ENCODE measurements at places on chromosomes 1 and 21.

DNA sequence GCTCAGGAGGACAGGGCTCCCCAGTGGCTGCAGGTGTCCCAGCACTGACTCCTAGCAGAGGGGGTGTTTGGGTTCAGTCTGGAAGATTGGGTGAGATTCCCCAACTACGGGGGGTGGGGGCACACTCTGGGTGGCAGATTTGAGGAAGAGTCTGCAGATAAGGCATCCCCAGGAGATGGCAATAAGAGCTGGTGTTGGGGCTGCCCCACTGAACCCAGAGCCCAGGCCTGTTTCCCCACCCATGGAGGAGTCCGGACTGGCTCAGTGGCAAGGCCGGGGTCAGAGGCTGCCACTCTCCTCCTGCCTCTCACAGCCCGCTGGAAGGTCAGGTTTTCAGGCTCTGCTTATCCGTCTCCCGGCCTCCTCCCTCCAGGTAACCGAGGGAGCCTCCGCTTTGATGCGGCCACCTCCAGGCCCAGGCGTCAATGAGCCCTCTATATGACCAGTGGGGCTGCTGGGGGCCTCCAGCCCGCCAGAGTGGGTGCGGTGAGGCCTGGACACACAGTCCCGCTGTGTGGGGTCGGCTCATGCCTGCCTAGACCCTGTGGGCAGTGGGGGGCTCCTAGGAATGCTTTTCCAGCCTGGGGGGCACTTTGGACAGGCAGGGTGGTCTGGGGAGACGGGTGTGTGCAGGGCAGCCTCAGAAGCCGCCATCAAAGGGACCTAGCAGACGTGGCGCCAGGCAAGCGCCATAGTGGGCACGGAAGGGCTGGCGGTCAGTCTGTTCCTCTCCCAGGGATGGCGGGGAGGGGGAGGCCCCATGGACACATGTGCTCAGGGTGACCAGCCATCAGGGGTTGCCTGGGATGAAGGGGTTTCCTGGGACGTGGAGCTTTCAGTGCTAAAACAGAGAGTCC, 28.9 kb upstream of the RUNX3 start:
- no peak for DNase-seq

GRCh38 chr1:118948846-118949245, 39.3 kb downstream of the TBX15 start:
- no peak for DNase-seq

DNA sequence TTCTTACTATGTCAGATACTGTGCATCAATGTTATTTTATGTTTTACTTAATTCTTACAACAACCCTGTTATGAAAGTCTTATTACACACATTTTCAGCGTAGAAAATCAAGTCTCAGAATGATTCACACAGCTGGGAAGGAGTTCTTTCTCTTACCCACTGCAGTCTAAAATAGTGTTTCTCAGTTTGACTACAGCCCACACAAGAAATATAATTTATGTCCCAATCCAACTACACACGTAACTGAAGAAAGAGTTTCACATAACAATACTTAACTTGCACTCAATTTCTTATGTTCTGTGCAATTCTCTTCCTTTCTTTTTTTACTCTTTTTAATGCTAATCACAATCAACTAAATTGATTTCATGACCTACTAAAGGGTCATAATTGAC, 252.8 kb upstream of the ADGRL2 start:
- DNase-seq: no peak

DNA sequence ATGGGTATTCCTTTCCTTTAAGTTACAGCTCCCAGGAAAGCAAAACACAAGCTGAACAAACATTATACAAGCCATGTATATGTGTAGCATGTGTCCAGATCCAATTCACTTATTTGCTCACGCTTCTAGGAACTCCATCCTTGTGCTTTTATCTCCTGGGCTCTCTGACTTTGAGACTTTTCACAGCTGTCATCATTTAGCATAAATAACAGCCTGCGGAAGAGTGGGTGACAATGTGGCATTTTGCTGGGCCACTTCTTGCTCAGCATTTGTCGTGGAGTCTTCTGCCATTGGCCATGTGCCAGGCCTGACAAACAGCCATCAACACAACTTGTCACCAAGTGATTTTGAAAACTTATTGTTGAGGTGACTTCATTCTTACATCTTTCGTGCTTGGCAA, 164.3 kb downstream of the KIF26B start:
- DNase-seq: no peak

DNA sequence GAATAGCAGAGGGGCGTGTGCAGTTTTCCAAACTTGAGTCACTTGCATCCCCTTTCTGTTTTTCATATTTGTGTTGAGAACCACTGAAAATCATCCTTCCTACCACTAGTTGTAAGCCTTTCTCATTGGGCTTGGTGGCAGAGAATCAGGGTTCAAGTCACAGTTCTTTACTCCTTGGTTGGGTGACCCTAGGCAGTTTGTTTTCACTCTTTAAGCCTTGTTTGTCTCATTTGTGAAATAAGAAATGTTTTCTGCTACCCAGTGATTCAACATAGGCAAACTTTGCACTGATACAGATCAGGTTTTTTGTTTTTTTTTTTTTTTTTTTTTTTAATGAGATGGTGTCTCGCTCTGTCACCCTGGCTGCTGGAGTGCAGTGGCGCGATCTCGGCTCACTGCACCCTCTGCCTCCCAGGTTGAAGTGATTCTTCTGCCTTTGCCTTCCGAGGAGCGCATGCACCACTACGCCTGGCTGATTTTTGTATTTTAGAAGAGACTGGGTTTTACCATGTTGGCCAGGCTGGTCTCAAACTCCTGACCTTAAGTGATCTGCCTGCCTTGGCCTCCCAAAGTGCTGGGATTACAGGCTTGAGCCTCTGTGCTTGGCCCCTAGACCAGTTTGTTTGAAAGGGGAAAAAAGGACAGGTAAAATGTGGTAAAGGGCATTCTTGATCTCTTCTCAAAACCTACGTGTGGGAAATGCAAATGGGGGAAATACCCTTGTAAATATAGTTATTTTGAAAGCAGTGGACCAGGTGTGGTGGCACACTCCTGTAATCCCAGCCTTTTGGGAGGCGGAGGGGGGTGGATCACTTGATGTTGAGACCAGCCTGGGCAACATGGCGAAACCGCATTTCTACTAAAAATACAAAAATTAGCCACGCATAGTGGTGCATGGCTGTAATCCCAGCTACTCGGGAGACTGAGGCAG, 3.2 kb downstream of the CLIC4 start:
- no peak for DNase-seq

GRCh38 chr1:170511038-170511437, 20.9 kb upstream of the GORAB start:
- DNase-seq: no peak

DNA sequence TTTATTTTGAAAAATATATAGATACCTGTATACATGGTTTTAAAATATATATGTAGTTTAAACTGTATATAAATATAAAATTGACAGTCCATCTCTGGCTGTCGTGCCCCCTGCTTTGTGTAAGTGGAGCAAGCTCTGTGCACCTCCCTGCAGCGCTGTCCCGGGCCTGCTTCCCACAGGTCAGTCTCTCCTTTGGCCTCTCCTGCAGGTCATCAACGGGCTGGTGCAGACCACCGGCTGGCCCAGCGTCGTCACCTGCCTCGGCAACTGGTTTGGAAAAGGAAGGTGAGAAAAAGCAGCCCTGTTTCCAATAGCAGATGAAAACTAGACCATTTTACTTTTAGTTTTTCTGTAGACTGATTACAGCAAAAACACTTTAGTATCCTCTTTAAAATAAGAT, 28.5 kb downstream of the SLC37A1 start:
- no peak for DNase-seq

GRCh38 chr1:24122776-24123175, 10.8 kb upstream of the MYOM3 start:
- DNase-seq: no peak

GRCh38 chr21:14119038-14119437, 91.7 kb downstream of the LIPI start:
- no peak for DNase-seq

DNA sequence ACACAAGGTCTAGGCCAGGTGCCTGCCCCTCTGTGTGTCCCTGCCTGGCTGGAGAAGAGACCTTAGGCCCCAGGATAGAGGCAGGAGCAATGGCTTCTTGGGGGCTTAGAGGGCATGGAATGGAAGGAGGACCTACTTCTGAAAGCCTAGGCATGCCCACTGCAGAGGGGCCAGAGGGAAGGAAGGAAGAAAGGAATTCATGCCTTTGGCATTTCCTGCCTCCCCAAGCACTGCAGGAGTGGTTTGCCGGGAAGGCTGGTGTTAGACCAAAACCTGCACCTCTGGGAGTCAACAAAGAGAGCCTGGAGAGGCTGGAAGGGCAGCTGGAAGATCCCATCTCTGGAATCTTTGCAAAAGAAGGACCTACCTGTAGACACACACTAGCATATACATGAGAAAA, 50.7 kb upstream of the KCNE2 start:
- no peak for DNase-seq

DNA sequence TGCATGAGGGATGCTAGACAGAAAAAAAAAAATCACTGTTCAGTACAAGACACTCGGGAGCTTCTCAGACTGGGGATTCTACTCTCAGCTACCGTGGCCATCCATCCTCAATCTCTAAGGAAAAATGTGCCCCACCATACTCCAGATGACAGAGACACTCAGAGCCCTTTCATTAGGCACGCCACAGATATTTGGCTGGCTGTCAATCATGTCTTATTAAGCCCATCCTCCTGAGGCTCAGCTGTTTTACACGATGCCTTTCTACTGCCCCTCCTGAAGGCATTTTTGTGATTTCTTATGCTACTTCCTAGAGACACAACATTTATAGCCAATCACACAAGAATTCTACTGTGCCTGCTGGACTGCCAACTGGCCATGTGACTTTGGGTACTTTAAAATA, 92.9 kb downstream of the KIF14 start:
- no peak for DNase-seq

- no peak for DNase-seq
Measured at GRCh38 chr1:48969971-48970370, 193.3 kb upstream of the BEND5 start.

DNA sequence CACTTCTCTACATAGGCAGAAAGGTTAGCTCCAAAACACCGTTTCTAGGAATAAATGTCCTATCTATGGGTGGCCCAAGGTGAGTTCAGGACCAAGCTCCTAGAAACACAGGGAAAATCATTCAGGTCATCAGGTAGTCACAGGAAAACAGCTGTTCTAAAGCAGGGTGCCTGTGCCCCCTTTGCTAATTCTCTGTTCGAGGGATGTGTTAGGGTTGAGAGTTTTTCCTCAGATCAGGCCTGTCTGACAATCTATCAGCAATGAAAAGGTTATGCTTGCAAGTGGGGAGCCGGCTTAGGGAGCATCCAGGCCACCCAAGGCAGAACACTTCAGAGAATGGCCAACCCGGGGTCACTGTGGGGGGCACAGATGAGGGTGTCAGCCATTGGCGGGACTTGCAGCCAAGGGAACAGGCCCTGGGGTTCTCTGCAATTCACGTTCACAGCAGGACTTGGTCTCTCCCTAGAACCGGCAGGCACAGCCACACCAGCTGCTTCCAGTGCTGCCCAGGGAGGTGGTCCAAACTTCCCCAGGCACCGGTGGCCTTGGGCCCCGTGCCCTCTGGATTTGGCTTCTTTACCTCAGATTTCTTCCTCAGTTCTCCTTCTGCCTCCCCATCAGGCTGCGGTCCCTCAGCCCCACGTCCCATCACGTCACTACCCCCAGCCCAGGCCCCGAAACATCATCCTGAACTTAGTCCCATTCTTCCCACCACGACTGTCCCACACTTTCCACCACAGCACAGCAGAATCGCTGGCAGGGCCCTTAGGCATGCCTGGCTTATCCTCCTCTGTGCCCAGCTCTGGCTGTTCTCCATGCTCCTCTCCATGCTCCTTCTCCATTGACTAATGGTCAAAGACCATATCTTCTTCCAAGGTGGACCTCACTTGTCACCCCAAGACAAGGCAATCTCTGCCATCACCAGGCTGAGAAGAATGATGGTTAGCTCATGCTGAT, 11.0 kb downstream of the CD2 start:
- DNase-seq: no peak

GRCh38 chr1:150508982-150509381, 1.1 kb downstream of the ECM1 start:
- DNase-seq: no peak

DNA sequence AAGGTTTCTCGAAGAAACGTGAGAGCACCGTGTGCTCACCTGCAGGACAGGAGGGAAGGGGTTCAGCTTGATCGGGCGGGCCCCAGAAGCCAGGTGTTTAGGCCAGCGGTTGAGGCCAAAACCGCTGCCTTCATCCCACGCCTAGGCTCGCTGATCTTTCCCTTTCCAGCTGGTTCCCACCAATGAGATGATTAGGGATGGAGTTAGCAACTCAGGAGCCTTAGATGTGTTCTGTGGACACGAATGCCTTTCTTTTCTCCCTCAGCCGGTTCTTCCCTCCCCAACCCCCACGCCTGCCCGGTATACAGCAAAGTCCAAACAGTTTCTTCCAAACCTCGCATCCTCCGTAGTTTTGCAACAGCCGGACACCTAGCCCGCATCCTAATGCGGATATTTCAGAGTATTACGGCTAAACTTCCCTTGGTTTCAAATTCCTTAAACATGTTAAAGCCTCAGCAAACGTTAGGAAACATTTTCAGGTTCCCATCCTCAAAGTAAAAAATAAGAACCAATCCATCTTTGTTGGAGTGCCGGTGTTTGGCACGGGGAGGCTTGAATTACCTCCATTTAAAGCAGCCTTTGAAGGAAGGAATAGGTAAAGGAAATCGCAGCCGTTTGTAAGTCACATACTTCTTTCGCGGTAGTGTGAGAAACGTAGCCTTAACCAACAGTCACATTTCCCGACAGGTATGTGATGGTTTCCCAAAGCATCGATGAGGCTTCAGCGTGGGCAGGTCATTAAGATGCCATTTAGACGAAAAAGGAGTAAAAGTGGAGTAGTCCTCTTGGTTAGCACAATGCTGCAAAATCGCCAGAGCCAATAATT, 1.1 kb downstream of the LRRC8C start:
- DNase-seq: no peak

DNA sequence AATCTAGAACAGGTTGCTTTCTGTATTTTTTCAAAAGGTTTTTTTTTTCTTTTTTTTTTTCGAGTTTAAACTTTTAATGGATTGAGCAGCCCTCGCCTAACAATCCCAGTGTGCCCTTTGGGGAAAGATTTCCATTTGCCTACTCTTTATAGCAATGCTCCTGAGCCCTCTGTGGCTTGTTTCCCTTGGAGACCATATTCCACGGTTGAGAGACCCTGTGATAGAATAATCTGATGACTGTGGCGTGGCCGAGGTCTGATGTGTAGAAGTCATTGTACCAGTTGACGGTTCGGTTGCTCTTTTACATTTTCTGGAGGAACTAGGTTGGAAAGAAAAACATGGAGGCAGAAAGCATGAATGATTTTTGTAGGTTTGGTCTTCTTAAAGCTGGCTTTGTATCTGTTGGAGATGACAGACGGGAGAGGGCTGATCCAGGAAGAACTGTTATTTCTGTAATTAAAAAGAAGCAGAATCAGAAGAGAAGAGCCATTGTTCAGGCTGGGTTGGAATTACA, 305.7 kb upstream of the NRIP1 start:
- no peak for DNase-seq
